ENCODE measurements at places on chromosomes 2 and 18. TPM values are rescaled to one million over a fixed set of nuclear protein-coding genes. Genes with fewer than 3 reads are reported as not detected.

RNF144A gene
- 12.3 TPM for total RNA-seq

EPB41L3 gene
- total RNA-seq = not detected

MC4R gene
- total RNA-seq = 3.9 TPM

NEU4 gene
- not detected for total RNA-seq

STEAP3 gene
- total RNA-seq = 117 TPM

MAP3K19 gene
- not detected for total RNA-seq

DSC1 gene
- not detected for total RNA-seq

DRC1 gene
- not detected for total RNA-seq

GPR45 gene
- total RNA-seq = not detected

SESTD1 gene
- total RNA-seq = 23.9 TPM

SLC9A2 gene
- 1.2 TPM for total RNA-seq

CHST9 gene
- not detected for total RNA-seq

IMPA2 gene
- total RNA-seq = 12.9 TPM

WDSUB1 gene
- 9.4 TPM for total RNA-seq
